ENCODE measurements at places on chromosomes 1 and 21.
A peak's percentile ranks its signal among the peaks of the same experiment; 100 is the strongest.

GRCh38 chr1:193658081-193658480 is 471.7 kb upstream of the B3GALT2 start:
- DNase-seq = peak; percentile 56

- DNase-seq = no peak
These were observed 37.0 kb downstream of the SPEN start for GRCh38 chr1:15884477-15884876.

GRCh38 chr1:205061665-205062069 is 18.7 kb downstream of the CNTN2 start:
- peak; percentile 60 for DNase-seq

DNA sequence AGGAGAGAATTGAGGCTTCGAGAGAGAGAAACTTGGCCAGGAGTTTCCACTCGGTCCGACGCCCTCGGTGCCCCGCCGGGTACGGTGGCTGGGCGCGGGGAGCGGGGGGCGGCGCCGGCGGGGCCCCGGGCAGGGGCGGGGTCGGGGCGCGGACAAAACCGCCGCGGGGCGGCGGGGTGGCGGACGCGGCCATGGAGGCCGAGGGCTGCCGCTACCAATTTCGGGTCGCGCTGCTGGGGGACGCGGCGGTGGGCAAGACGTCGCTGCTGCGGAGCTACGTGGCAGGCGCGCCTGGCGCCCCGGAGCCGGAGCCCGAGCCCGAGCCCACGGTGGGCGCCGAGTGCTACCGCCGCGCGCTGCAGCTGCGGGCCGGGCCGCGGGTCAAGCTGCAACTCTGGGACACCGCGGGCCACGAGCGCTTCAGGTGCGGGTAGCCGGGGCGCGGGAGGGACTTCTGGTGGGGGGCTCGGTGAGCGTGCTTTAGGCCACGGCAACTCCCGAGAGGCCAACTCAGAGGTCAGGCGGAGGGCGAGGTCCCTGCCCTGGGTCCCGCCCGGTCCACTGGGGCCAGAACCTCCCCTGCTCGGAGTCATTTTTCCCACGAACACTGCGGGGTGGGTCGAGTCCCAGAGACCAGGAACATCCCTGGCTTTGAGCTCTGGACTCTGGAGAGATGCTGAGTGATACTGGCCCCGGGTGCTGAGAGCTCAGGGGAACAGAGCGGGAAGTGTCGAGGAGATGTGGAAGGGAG is 431 bp downstream of the RAB42 start:
- no peak for DNase-seq

DNA sequence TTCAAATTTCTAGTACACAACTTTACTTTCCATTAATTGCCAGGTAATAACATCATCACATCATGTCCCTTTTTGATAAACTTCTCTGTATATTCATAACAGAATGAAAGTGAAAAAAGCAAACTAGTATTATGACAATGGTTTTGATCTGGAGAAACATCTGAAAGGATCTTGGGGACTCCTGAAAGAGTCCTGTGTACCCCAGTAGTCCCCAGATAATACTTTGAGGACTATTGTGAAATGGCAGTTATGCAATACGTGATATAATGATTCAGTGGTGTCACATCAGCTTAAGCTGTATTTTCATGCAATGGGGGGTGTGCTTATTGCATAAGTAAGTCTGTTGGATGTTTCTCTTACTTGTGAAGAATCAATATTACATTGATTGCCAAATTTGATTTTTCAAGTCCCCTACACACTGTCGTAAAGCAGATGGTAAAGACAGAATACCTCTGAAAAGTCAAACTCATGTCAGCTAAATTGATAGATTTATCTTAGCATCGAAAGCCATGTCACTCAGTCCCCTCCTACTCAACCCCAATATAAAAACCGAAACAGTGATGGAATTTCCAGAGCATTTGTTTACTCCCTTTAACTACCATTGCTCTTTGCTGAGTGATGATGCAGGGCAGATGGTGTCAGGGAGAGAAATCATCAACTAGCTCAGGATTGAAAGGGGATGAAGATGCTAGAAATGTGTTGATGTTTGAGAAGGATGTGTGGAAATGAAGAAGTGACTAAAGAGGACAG is 146.7 kb upstream of the C1orf105 start:
- DNase-seq = no peak

- DNase-seq = no peak
These were observed 865 bp downstream of the ATP5IF1 start for GRCh38 chr1:28236656-28237322.

- no peak for DNase-seq
These were observed 677 bp downstream of the AGPAT3 start for GRCh38 chr21:43865540-43866259.

DNA sequence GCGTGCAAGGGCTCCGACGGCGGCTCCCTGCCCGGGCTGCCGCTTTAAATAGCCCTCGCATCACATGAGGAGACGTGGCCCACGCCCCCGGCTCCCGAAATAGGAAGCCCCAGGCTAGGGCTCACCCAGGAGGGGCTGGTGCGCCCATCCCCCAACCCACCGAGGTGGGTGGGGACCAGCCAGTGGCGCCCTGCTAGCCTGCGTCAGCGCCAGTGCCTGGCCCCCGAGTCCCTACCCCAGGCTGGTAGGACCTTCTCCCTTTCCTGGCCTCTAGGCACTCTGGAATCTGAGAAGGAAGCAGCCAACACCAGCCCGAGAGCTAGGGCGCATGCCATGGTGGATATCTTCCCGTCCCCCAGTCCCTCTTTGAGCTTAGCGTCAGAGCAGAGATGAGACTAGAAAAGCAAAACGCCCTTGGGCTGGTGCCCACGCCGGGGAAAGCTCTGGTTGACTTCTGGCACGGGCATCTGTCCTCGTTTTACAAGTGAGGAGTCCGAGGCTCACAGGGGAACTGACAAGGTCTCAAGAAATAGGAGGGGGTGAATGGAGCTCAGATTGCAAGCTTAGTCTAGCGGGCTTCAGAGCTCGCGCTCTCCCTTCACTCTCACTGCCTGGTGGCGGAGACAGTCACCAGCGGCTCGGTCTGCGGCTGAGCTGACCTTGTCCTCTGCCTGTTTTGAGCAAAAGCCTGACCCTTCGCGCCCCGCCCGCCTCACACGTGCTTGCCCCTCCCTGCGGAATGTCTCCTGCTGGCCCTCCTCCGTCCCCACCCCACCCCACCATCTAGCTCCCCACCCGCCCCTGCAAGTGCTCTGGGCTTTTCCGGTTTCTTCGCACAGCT is at the start of gene FABP3:
FABP3 (minus strand) TSS at position 21 of the 841 bp plus-strand sequence. CDS start 62 bp downstream, outside the sequence.
- DNase-seq = peak; percentile 41

- DNase-seq = no peak
These were observed 94.8 kb downstream of the DSCAM start for GRCh38 chr21:40752125-40752524.

GRCh38 chr1:3318329-3318728 is 136.1 kb upstream of the ARHGEF16 start:
- DNase-seq = no peak

DNA sequence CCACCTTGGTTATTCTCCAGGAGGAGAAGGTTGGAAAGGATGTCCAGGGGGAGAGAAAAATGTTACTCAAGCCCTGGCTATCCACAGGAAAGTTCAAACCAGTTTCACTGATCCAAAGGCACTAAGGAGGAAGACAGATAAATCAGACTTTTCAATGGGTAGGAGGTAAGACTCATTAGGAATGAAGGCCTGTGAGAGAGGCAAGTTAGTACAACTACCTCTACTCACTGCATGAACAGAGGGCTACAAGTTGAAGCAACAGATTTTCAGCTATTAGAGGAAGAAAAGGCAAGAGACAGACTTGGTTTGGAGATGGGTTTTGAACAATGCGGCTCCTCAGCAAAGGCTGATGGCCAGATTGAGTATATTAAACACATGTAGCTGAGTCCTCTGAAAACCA is 16.9 kb downstream of the CD160 start:
- no peak for DNase-seq

- DNase-seq = no peak
These were observed 8.4 kb upstream of the PM20D1 start for GRCh38 chr1:205858141-205858961.

GRCh38 chr1:2253036-2253796 is 25.1 kb downstream of the SKI start:
- no peak for DNase-seq

DNA sequence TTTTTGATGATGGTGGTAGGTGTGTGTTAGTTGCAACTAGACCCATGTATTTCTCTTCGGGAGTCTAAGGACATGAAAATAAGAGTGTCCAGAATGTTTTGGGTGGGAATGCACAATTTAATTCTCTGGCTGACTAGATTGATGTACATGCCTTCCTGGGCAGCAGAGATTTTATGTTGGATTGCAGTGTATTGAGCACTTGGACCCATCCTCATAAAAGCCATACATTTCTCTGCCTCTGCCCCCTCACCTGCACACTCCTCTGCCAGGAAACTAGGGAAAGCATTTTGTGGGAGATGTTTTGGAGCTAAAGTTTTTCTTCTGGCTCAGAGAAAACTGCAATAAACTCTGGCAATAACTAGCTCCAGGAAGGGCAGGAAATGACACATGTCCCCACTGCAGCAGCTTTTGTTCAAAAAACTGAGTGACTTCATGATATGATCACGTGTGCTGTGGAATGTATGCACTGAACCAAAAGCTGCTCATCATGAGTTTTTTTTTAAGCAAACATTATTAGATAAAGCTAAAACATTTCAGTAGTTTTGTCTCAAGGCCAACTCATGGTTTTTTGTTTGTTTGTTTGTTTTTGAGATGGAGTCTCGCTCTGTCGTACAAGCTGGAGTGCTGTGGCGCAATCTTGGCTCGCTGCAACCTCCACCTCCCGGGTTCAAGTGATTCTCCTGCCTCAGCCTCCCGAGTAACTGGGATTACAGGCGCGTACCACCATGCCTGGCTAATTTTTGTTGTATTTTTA is 17.6 kb downstream of the RIT1 start:
- DNase-seq = peak; percentile 87

GRCh38 chr1:244918421-244919319 is 54.3 kb upstream of the HNRNPU start:
- DNase-seq = peak; percentile 9

DNA sequence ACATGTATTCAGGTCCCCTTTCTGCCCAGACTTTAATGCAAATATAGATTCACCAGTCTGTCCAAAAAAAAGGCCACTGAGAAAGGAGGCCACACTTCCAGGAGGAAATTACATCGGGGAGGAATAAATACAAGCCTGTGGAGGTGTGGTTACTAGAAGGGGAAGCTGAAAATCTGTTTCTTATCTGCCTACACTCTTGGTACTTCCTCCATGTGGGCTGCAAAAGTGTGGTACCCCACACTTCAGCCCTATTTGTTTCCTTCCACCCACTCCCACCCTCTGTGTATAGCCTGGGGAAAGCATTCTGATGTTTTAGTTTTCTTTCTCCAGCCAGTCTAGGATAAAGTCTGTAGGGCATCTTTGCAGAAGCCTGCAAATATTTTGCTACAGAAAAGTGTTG is 38.4 kb downstream of the UTP25 start:
- no peak for DNase-seq

DNA sequence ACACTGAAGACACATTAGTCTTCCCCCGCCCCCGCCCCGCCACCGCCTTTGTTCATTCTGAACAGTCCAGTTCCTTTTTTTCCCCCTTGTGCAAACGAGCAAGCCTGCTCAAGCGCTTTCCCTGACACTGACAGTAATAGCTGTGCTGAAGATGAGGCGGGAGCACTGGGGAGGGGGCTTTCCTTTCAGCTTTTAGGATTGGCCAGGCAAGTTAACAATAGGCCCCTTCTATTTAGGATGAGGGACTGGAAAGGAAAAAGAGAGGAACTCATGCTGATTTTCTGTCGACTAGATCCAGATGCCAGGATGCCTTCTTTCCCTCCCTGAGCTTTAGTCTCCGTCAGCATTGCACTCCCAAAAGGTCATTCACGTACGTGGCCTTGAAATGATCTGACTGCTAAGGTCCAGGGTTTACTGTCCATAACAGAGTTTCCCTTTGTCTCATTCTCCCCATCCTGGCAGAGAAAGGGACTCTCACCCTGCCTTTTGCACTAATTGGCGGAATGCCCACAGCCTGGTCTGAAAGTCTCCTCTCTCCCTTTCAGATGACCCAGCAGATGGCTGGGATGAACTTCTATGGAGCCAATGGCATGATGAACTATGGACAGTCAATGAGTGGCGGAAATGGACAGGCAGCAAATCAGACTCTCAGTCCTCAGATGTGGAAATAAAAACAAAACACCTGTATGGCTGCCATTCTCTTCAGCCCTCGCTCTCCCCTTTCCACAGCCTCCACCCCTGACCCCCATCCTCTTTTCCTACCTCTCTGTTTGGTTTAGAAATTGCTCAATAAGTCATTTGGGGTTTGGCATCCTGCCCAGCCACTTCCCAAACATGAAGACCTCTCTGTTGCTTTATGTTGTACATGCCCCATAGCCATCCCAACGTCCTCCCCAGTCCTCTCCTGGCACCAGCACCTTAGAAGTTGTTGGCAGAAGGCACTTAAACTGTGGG is 28.6 kb upstream of the ZFP69B start:
- peak; percentile 21 for DNase-seq

- no peak for DNase-seq
These were observed 637 bp upstream of the MYBPHL start for GRCh38 chr1:109307274-109308021.

DNA sequence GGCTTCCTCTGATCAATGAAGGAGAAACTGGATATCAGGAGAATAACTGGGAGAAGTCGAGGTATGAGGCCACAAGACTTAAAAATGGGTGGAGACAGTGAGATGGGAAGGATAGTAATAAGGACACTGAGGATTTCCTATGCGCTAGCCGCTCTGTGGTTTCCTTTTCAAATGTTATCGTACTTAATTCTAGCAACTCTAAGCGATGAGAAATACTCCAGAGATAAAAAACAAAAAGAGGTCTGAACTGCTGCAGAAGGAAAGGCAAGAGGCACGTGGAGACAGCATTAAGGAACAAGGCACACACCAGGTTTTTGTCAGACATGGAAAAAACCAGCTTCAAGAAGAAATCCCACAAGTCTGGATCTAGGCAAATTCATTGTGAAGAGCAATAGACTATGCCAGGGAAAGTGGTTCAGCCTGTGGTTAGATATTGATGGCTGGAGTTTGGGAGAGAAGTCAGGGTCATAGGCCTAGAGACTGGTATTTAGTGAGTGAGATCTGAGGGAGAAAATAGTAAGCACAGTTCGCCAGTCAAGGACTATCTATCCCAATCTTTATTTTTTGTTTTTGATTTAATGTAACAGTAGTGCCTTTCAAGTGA is 5.3 kb downstream of the CLCA2 start:
- DNase-seq = peak; percentile 21

GRCh38 chr21:41979751-41980369 is 26.0 kb upstream of the C2CD2 start:
- no peak for DNase-seq

DNA sequence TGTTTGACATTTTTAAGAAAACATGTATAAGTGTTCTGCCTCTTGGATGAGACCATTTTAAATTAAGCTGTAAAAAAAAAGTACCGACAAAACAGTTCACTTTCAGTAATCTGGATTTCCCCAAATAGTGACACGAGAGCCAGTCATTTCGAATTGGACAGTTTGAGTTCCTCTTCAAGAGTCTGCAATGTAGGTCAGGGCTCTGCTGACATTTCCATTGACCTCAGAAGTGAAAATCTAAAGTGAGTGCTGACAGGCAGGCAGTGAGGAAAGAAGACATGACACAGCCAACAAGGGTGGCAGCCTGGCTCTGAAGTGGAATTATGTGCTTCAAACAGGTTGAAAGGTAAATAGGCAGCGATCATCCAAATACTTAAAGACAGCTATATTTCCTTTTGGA is at the start of gene IL23R:
IL23R (plus strand) TSS at position 259 of the 400 bp plus-strand sequence. CDS start 1,667 bp downstream, outside the sequence.
- no peak for DNase-seq

All from fibroblast of skin of abdomen (primary cell).